Right renal cortex interstitium (tissue), 3 donors: ENCODE measurements at places on chromosomes 5 and 9. TPM values are rescaled to one million over a fixed set of nuclear protein-coding genes. Genes with fewer than 3 reads are reported as not detected.

The GPR151 gene
- polyA plus RNA-seq: not detected

The SAXO1 gene
- 0.17 TPM for polyA plus RNA-seq

The GRIA1 gene
- polyA plus RNA-seq: 3.4 TPM

The ANGPTL2 gene
- polyA plus RNA-seq: 10.8 TPM

The OR4F3 gene
- not detected for polyA plus RNA-seq

The SPINK1 gene
- polyA plus RNA-seq: 2.4 TPM

The ALDOB gene
- polyA plus RNA-seq: 735 TPM

The AK8 gene
- polyA plus RNA-seq: 3.2 TPM

The TNFAIP8 gene
- polyA plus RNA-seq: 29.9 TPM

The DYNC2I2 gene
- 57.6 TPM for polyA plus RNA-seq

The NDUFA8 gene
- polyA plus RNA-seq: 89.5 TPM

The LPAR1 gene
- 28.8 TPM for polyA plus RNA-seq

The PROB1 gene
- polyA plus RNA-seq: 2.0 TPM

The OSTF1 gene
- 29.5 TPM for polyA plus RNA-seq

The FSTL4 gene
- 1.8 TPM for polyA plus RNA-seq

The PCDHA7 gene
- 0.22 TPM for polyA plus RNA-seq

The GBA2 gene
- 99.8 TPM for polyA plus RNA-seq

The RANBP3L gene
- 7.7 TPM for polyA plus RNA-seq

The SLC4A9 gene
- 18.1 TPM for polyA plus RNA-seq

The DIPK1B gene
- polyA plus RNA-seq: 31.9 TPM

The MARCOL gene
- polyA plus RNA-seq: not detected

The CDH9 gene
- 12.7 TPM for polyA plus RNA-seq

The DAP gene
- polyA plus RNA-seq: 119 TPM

The BTNL8 gene
- polyA plus RNA-seq: 0.54 TPM

The CTNND2 gene
- polyA plus RNA-seq: 2.1 TPM

The GLIPR2 gene
- 33.9 TPM for polyA plus RNA-seq

The CCNJL gene
- polyA plus RNA-seq: 8.5 TPM

The HRCT1 gene
- polyA plus RNA-seq: 0.55 TPM

The GTF2H2 gene
- polyA plus RNA-seq: 18.5 TPM

The NR6A1 gene
- 0.89 TPM for polyA plus RNA-seq

The GFI1B gene
- polyA plus RNA-seq: 1.3 TPM

The C9orf153 gene
- polyA plus RNA-seq: 0.24 TPM

The PCDHGB4 gene
- 6.0 TPM for polyA plus RNA-seq

The BASP1 gene
- polyA plus RNA-seq: 94.4 TPM

The ZNF608 gene
- polyA plus RNA-seq: 68.3 TPM

The SLC6A18 gene
- 0.31 TPM for polyA plus RNA-seq

The ACSL6 gene
- 2.6 TPM for polyA plus RNA-seq

The TNFSF8 gene
- 0.24 TPM for polyA plus RNA-seq

The GMCL2 gene
- 0.07 TPM for polyA plus RNA-seq

The TRPM6 gene
- 1.6 TPM for polyA plus RNA-seq

The ACOT12 gene
- polyA plus RNA-seq: 0.68 TPM

The SVEP1 gene
- polyA plus RNA-seq: 8.0 TPM

The TAF11L14 gene
- polyA plus RNA-seq: not detected

The DOK3 gene
- polyA plus RNA-seq: 4.3 TPM

The ZNF782 gene
- polyA plus RNA-seq: 6.9 TPM

The MAP3K1 gene
- polyA plus RNA-seq: 96.3 TPM

The FOXD1 gene
- 8.3 TPM for polyA plus RNA-seq

The GABRP gene
- polyA plus RNA-seq: 1.4 TPM

The PCA3 gene
- polyA plus RNA-seq: 0.67 TPM

The TICAM2 gene
- 1.9 TPM for polyA plus RNA-seq

The LOX gene
- 45.3 TPM for polyA plus RNA-seq

The SLC34A3 gene
- 2.8 TPM for polyA plus RNA-seq

The EGFL7 gene
- 42.9 TPM for polyA plus RNA-seq

The FGF1 gene
- polyA plus RNA-seq: 28.8 TPM
